ENCODE measurements at places on chromosomes 5 and 9.

- no peak for DNase-seq
These were observed 143.9 kb downstream of the ESM1 start for GRCh38 chr5:54841481-54841880.

- DNase-seq, result no peak
These were observed 134.7 kb upstream of the SLIT3 start for GRCh38 chr5:169435506-169436229.

DNA sequence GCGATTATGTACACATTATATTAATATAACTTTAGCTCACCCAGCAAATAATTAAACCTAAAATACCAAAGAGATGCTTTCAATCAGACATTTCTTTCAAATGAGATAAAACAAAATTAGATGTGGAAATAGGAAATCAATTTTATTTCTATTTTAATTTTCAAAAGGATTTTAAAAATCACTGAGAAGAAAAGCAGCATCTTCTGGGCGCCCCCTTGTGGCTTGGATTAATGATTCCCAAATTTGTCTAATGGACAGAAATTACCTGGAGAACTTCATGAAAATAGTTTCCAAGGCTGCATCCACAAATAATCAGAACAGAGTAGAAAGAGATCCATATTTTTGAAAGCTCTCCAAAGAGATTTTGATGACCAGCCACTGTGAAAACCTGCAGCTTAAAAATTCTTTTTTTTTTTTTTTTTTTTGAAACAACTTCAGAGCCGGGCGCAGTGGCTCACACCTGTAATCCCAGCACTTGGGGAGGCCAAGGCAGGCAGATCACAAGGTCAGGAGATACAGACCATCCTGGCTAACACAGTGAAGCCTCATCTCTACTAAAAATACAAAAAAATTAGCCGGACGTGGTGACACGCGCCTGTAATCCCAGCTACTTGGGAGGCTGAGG lies 50.9 kb upstream of the CEMIP2 start:
- DNase-seq, result peak; percentile 56

DNA sequence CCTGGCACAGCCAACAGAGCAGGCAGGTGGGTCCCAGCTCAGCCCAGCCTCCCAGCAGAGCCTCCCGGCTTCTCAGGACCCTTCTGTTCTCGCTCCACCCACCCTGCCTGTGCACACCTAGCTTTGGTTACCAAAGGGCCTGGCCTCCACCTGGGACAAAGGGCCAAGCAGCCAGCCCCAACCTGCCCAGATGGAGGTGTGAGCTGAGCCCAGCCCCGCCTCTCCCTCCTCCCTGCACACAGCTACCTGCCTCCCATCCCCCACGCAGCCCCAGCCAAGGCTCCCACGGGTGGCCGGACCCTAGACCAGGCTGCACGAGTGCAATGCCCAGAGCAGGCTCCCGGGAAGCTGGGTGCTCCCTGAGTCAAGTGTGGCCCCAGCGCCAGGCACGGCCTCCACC lies 5.6 kb downstream of the TPRN start:
- peak; percentile 54 for DNase-seq

DNA sequence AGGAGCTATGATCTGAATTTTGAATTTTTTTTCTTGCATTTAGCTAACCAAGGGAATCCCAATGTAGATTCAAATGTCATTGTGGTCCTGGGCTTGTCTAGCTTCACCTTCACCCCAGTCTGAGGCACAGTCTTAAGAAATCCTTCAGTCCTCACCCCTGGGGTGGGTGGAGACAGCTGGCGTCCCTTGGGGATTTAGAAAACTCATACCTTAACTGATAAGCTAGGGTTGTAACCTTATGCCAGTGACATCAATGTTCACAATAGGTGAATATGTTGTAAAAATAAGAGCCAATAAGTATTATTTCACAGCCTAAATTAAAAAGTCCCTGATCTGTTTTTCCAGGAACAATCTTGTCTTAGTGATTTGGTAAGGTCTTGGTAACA lies 4.6 kb downstream of the ISOC1 start:
- no peak for DNase-seq

GRCh38 chr5:97297063-97297703 lies 114.1 kb upstream of the RIOK2 start:
- DNase-seq, result peak; percentile 56

DNA sequence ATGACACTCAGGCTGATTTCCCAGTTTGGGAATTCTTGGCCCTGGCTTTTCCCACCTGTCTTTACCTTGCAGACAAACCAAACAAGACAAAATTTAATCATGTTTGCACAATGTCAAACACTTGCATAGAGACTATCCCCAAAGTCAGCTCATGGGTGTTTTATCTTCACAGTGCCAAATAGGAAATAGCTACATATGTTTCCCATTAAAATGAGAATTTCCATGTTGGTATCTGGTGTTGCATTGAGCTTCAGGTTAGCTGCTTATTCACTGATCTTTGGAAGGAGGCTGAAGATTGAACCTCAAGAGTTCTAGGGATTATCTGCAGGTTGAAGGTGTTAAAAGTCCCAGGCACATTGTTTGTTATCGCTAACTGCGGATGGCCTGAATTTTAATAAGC lies 19.5 kb downstream of the MAP1B start:
- DNase-seq, result no peak

- peak; percentile 34 for DNase-seq
These were observed 57.7 kb upstream of the STC2 start for GRCh38 chr5:173385832-173386360.

DNA sequence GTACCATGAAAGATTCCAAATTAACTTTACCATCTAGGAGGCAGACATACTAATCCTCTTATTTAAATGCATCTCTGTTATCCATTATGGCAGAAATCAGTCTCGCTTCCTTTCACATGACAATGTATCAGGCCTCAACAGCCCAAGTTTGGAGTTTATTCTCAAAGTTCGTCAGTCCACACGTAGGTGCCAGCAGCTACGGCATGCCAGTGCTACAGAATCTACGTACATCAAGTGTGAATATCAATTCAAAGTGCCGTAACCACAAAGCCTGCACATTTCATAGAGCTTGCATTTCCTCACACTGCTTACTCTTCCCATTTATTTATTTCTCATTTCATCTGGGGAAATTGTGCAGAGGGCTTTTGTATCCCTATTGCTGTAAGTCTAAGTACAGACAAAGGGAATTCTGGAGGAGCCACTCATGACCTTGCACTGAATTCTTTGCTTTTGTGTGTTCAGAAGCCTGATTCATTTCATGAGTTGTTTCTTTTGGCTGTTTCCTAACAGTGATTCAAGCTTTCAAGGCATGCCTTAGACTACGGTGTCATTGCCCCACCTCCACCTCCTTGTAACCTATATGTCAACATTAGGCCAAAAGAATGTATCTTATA lies 10.0 kb downstream of the ENC1 start:
- DNase-seq, result peak; percentile 90

GRCh38 chr5:178454303-178454702 lies 135.9 kb downstream of the COL23A1 start:
- no peak for DNase-seq

GRCh38 chr9:19598722-19599121 lies 189.9 kb downstream of the ACER2 start:
- DNase-seq, result no peak

DNA sequence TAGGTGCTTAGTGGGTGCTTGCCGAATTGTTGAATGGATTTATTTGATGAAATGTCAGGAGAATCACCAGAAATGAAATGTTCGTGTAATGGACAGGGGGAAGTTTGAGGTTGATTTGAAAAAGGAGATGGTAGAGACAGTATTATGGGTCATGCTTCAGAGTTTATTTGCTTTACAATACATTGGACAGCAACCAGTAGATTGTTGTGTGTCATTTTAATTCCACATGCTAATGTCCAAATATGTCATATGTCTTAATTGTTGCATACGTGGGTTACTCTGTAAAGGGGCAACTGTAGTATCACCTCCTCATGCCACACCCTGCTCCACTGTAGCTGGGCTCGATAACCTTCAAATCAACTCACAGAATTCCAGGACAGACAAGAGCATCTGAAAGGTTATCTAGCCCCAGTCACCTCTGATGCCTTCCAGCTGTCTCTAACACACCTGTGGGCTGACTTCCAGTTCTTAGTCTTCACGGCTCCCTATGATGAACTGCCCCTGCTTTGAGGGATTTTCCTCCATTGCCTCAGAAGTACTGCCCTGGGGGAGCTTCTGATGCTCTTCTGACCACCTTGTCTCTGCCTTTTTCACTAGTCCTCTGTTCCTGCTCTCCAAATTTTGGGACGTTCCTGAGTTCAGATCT lies 1.7 kb downstream of the PDCD1LG2 start:
- no peak for DNase-seq

DNA sequence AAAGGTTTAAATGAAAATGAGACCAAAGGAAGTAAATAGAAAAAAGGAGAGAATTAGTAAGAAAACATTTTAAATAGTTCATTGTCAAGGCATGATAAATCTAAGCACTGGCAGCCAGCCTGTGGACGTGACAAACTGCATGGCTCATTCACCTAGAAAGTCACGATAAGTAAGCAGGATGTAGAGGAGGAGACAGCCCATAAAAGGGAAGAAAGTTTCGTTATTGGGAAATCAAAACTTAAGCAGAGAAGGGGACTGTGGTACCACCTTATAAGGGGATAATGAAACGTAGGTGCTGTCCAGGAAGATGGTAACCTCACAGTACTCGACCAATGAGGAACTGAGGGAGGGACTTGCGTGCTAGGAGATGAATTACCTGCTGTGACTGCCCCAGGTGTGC lies 494.5 kb upstream of the GRAMD2B start:
- DNase-seq, result peak; percentile 24

Measured in MCF 10A (cell line).